ENCODE measurements at places on chromosomes 4 and X. TPM values are rescaled to one million over a fixed set of nuclear protein-coding genes. Genes with fewer than 3 reads are reported as not detected.

DNA sequence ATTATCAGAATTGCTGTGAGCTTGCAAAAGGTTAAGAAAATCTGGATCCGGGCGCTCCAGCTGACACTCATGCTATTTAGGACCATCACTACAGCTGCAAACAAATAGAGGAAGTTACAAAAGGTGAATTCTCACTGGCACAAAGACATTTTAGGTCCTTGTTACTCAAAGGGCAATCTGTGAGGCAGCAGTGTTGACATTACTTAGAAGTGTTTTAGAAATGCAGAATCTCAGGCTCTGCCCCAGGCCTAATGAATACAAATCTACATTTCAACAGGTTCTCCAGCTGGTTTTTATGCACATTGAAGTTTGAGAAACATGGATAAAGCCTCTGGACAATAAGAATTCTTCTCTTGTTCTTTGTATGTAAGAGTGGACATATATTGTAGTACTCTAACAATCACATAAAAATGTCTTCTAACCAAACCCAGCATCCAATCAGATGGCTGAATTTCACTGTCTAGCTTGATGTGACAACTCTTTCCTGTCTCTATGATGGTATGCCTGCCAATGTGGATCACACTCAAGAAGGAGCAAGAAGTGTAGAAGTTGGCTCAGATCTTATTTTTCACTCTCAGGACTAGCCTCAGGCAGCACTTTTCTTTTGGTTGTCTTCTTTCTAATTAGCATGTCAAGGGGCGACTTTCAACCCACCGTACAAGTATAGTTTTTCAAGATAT is 18.8 kb downstream of the SLC7A11 start:
- peaks cover 2% of the 10 kb centered on the region for H3K36me3 ChIP-seq
- DNase-seq: no peak
- no peaks in the 10 kb centered on the region for H3K27me3 ChIP-seq
- no peak overlapping the region for H3K27ac ChIP-seq

- no peak overlapping the region for H3K27ac ChIP-seq
- H3K27me3 ChIP-seq: no peaks in the 10 kb centered on the region
- DNase-seq: peak; percentile 12
- H3K4me3 ChIP-seq: no peak overlapping the region
- H3K4me1 ChIP-seq: no peaks in the 10 kb centered on the region
Observed at GRCh38 chrX:10045327-10046000, 78.3 kb downstream of the CLDN34 start.

GRCh38 chr4:152099981-152100378 is 339.2 kb upstream of the GATB start:
- H3K27ac ChIP-seq: no peak overlapping the region
- no peak for DNase-seq
- H3K27me3 ChIP-seq: no peaks in the 10 kb centered on the region
- H3K4me1 ChIP-seq: peaks cover 7% of the 10 kb centered on the region
- no peaks in the 10 kb centered on the region for H3K36me3 ChIP-seq

DNA sequence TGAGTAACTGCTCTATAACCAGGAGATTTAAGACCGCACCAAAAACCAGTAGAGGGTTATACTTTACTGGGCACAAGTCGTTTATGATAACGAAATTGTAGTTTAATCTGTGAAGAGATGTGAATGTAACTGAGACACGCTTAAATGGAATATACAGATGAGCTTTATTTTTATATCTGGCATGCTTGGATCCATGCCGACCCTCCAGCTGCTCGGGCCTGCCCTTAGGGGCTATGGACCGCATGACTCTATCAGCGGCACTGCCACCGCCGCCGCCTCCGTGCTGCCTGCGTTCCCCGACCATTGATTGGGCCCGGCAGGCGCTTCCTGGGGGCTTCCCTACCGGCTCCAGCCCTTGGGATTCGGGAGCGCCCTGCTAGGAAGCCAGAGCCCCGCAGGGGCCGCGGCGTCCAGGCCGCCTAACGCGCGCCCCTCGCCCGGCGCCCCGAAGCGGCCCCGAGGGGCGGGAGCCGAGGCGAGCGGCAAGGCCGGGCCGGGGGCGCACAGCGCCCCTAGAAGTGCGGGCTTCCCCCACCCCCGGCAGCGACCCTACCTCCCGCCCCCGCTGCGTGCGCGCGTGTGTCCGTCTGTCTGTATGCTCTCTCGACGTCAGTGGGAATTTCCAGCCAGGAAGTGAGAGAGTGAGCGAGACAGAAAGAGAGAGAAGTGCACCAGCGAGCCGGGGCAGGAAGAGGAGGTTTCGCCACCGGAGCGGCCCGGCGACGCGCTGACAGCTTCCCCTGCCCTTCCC is at the start of gene NFKB1:
NFKB1 (plus strand) TSS at position 664 of the 751 bp plus-strand sequence. CDS start 24,160 bp downstream, outside the sequence.
- peak within 1 kb of the TSS; percentile 93 for H3K27ac ChIP-seq
- DNase-seq: peak; percentile 81
- H3K4me3 ChIP-seq: peak within 1 kb of the TSS; percentile 96
- no peaks in the 10 kb centered on the region for H3K27me3 ChIP-seq

- peaks cover 4% of the 10 kb centered on the region for H3K4me1 ChIP-seq
- no peak for DNase-seq
- H3K27me3 ChIP-seq: no peaks in the 10 kb centered on the region
- H3K4me3 ChIP-seq: no peak overlapping the region
- H3K27ac ChIP-seq: no peak overlapping the region
Observed at GRCh38 chrX:134691453-134691852, 33.2 kb upstream of the PLAC1 start.

DNA sequence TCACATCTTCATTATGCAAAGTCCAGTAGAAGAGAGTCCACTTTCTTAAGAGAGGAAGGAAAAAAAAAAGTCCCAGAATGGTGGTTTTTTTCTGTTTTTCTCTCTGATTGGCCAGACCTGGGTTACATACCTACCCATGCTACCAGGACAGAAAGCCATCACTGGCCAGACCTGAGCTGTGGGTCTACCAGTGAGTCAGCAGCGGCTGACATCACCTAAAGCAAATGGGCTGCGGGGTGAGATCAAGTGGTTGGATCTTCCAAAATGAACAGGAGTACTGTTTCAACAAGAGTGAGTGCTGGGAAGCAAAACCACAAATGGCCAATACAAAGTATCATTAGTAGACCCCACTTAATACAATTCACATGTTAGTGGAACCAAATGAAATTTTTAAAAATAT is 1.6 kb upstream of the NDST3 start:
- peak; percentile 5 for DNase-seq
- peak overlapping the region; percentile 61 for H3K4me3 ChIP-seq
- no peaks in the 10 kb centered on the region for H3K36me3 ChIP-seq

GRCh38 chr4:154739111-154739510 is 4.7 kb upstream of the LRAT start:
- H3K27ac ChIP-seq: no peak overlapping the region
- no peaks in the 10 kb centered on the region for H3K36me3 ChIP-seq
- H3K4me3 ChIP-seq: no peak overlapping the region
- H3K4me1 ChIP-seq: no peaks in the 10 kb centered on the region
- peaks cover 14% of the 10 kb centered on the region for H3K27me3 ChIP-seq

GRCh38 chr4:105108971-105109370 is 37.7 kb upstream of the TET2 start:
- no peak overlapping the region for H3K4me3 ChIP-seq
- no peak for DNase-seq
- no peak overlapping the region for H3K27ac ChIP-seq
- no peaks in the 10 kb centered on the region for H3K27me3 ChIP-seq

DNA sequence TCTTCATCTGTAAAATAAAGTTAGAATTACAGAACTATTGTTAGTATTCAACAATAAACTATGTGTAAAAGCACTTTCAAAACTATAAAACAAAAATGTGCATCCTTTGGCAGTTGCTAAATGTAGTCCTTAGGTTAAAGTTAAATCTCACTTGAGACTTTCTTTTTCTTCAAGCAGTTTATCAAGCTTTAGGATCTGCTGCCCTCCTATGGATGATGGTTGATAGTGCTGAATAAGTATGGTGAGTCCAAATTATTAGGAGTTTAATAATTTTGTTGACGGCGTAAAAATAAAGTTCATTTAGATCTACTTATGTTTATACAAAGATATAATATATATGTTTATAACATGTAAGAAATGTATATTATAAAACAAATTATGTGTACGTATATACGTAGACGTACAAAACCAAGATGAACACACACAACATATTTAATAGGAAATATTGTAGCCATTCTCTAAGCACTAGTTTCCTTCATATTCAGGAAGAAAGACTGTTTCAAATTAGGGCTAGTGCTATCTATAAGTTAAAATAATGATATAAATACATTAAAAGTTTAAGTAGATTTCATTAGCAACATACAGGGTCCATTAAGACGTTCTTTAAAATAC is 22.3 kb downstream of the UGT2A2 start:
- DNase-seq: peak; percentile 51
- no peak overlapping the region for H3K27ac ChIP-seq
- no peaks in the 10 kb centered on the region for H3K36me3 ChIP-seq
- H3K27me3 ChIP-seq: no peaks in the 10 kb centered on the region

- no peaks in the 10 kb centered on the region for H3K36me3 ChIP-seq
- DNase-seq: peak; percentile 93
- H3K4me1 ChIP-seq: peaks cover 5% of the 10 kb centered on the region
- peak overlapping the region; percentile 32 for H3K4me3 ChIP-seq
- peak overlapping the region; percentile 78 for H3K27ac ChIP-seq
- H3K27me3 ChIP-seq: no peaks in the 10 kb centered on the region
Observed at GRCh38 chrX:40845331-40845911, 110.1 kb upstream of the MED14 start.

DNA sequence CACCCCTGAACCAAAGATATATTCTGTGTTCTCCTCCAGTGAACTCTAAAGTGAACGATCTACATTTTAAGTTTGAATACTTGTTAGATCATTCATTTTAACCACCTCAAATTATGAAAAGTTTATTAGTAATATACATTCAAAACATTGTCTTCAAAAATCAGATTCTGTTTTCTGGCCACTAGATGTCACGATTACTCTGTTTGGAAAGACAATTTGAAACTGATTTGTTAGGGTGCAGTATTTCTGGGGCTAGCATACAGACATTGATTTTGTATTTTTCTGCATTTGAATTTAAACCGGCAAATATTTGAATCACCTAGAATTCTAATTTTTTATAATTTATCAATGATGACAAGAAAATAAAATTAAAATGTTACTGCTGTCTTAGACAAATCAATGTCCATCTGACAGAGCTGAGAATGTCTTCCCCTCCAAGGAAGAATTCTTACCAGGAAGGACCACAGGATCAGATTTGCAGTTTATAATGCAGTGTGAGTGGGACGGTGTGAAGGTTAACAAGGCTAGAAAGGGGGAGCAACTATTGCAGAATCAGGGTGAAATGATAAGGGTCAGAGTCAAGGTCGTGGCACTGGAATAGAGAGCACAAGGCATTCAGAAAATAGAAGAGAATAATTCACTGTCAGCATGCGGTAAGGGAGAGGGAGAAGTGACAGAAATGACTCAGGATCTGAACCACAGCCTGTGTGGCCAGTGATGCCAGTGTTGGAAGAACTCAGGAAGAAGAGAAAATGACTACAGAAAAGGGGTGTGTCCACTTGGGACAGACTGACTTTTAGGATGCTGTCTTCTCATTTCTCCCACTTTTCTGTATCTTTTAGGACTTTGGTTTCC is 91.6 kb downstream of the ANXA10 start:
- H3K27me3 ChIP-seq: no peaks in the 10 kb centered on the region
- no peak overlapping the region for H3K4me3 ChIP-seq
- DNase-seq: peak; percentile 39
- H3K36me3 ChIP-seq: no peaks in the 10 kb centered on the region
- no peak overlapping the region for H3K27ac ChIP-seq

DNA sequence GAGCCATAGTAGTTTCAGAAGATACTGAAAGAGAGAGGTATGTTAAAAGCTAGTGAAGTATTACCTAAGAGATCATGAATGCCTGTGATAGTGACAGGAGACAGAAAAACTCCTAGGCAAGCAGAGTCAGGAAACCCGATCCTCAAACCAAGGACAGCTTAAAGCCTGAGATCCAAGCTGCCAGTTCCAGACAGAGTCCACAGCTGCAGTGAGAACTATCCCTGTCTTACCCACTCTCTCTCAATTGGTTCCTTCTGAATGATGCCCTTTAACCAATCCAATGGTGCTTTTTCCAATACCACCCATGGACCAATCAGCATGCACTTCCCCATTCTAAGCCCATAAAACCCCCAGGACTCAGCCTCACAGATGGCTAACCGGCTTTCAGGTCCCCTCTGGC is 90.4 kb upstream of the PCDH10 start:
- no peaks in the 10 kb centered on the region for H3K36me3 ChIP-seq
- no peak overlapping the region for H3K4me3 ChIP-seq
- H3K27me3 ChIP-seq: no peaks in the 10 kb centered on the region
- H3K4me1 ChIP-seq: no peaks in the 10 kb centered on the region
- peak; percentile 1 for DNase-seq

DNA sequence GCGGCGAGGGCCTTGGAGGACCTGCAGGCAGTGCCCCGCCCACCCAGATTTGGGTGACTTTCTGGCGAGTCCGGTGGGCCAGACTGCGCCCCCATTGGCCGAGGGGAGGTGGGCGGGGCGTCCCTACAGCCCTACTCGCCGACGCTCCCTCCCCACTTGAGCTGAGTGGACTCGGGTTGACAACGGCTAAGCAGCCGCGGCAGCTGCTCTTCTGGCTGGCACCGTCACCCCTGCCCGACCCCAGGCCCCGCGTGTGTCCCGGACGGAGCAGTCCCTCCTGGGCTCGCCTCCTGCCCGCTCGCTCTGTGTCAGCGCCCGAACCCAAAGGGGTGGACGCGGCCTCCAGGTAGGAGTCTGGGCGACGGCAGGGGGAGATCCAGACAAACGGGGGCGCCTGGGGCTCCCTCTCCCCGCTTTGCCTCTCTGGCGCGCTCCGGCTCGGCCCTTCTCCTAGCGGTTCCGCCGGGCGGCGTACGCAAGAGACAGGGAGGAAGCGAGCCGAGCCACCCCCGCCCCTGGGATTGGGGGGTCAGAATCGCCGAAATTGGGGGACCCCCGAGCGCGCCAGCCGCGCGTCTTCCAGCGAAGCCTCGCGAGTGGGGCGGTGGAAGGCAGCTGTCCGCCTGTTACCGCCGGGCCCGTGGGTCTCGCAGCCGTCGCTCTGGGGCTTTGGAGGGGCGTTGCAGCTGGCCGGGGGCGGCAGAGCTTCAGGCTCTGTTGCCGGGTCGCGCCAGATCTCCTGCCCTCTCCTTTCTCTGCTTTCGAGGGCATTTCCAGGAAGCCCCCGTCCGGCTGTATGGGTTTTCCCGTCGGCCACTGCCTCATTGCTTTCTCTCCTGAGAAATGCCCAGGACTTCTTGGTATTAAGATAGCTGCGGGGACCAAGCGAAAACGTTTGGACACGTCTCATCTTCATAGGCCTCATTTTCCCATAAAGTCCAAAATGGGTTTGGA is 46.3 kb downstream of the STARD8 start:
- peak; percentile 71 for DNase-seq
- no peaks in the 10 kb centered on the region for H3K4me1 ChIP-seq
- H3K27ac ChIP-seq: no peak overlapping the region
- H3K36me3 ChIP-seq: no peaks in the 10 kb centered on the region

- peak; percentile 61 for DNase-seq
- H3K4me1 ChIP-seq: no peaks in the 10 kb centered on the region
- H3K4me3 ChIP-seq: no peak overlapping the region
- no peaks in the 10 kb centered on the region for H3K27me3 ChIP-seq
- no peaks in the 10 kb centered on the region for H3K36me3 ChIP-seq
- no peak overlapping the region for H3K27ac ChIP-seq
Observed at GRCh38 chr4:34619531-34620162, 1624.7 kb downstream of the ARAP2 start.

ANOS1 gene
- total RNA-seq: under 0.01 TPM

KLHL4 gene
- 3.5 TPM for total RNA-seq

UGT2A1 gene
- total RNA-seq: not detected

ZCCHC13 gene
- not detected for total RNA-seq
